ENCODE measurements at places on chromosomes 13 and 19.

DNA sequence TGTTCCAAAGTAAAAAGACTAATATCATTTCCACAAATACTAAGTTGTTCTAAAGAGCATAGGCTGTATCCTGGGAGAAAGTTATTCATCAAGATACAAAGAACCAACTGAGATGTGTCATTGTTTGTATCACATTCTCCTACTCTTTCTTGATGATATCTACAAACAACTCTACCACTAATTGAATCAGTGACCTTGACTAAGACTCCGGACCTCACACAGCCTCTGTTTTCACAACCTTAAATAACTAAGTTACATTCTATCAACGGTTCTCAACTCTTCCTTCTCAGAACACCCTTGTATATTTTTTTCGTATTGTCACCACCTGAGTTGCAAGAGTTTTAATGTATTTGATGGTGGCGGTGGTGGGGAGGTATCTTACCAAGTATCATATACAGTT lies 12.6 kb downstream of the IRS2 start:
- no peak for DNase-seq

- DNase-seq, result no peak
Measured at GRCh38 chr19:4449022-4449638, 8.5 kb downstream of the UBXN6 start.

DNA sequence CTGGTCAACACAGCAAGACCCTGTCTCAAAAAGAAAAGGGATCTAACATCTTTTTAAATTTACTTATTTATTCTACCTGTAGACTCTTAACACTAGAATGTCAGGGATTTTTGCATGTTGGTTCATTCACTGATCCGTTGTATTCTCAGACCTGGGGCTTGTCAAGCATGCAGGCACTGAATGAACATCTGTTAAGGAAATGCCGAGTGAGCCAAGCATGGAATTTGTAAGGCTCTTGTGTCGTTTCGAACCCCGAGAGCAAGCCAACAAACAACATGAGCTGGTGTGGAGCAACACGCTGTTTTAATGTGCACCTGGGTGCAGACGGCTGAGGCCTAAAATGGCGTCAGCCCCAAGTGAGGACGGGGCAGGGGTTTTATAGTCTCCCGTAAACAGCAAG lies 10.0 kb upstream of the OR1M1 start:
- DNase-seq, result no peak

- DNase-seq, result no peak
Measured at GRCh38 chr19:10338940-10339339, 484 bp downstream of the ICAM3 start.

DNA sequence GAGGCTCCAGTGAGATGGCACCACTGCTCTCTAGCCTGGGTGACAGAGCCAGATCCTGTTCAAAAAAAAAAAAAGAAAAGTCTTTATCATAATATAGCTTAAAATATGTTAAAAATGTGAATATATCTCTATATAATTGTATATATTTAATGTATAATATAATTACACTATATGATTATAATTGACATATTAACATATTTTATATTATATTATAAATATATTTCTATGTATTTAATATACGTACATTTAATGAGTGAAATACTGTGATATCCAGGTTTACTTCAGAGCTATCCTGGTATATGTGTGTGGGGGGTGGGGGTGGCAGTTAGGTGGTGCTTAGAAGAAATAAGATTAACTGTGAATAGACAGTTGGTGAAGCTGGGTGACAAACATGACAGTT lies 35.6 kb upstream of the SPRY2 start:
- DNase-seq, result no peak

- peak; percentile 61 for DNase-seq
Measured at GRCh38 chr13:64723724-64724123, 2506.4 kb downstream of the PCDH9 start.

GRCh38 chr13:111554539-111555267 lies 234.3 kb downstream of the TEX29 start:
- no peak for DNase-seq

DNA sequence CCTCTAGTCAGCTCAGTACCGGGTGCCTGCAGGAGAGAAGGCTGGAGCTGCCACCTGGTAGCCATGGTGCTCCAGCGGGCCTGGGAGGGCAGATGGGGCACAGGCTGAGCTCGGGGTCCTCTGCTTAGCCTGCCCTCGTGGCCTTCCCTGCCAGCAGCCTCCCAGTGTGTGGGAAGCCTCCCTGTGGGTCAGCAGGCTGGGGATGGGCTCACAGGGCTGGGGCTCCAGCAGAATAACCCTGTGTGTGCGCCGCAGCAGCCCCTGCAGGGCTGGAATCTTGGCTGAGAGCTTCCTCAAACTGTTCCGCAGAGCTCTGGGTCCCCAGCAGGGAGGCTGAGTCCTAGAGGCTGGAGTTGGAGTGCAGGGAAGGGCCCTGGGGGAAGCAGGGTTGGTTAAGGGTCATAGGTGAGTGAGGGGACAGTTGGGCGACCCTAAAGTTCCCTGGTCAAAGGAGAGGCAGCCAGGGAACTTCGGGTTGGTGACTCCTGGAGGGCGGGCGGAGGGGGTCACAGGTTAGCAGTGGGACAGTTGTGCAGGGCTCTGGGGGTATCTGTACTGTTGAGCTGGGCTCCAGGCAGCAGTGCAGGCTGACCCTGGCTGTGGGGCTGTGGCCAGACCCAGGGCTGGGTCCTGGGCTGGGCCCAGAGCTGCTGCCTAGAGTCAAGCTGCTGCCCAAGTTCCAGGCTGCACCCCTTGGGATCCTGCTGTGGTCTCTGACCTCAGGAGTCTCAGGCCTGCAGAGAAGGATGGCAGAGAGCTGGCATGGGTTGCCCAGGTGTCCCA lies 14.0 kb downstream of the ARHGAP33 start:
- DNase-seq, result no peak

GRCh38 chr13:75364131-75364713 lies 117.7 kb downstream of the TBC1D4 start:
- no peak for DNase-seq

- DNase-seq, result peak; percentile 91
Measured at GRCh38 chr13:19845758-19846157, 17.7 kb downstream of the ZMYM5 start.

GRCh38 chr13:50448535-50448998 lies 394.9 kb downstream of the DLEU7 start:
- DNase-seq, result no peak

GRCh38 chr13:97977982-97978381 lies 24.5 kb downstream of the IPO5 start:
- no peak for DNase-seq

DNA sequence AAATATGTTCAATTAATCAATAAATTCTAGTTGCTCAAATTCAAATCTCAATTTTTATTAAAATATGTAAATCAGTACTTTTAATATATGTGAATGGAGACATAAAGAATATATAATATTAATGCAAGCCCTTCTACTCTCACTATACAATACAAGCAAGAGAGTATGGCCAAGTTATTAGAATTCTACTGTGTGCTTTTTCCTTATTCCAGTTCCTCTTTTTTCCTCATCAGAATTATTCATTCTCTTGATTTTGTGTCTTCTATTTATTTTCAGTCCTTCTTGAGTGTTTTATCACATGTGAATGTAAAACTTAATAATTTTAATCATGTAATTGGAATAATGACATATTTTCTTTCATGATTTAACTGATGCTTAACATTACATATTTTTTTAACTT lies 276.8 kb downstream of the PCDH20 start:
- DNase-seq, result no peak

GRCh38 chr19:1566392-1567115 lies 1.6 kb downstream of the MEX3D start:
- DNase-seq, result peak; percentile 9

DNA sequence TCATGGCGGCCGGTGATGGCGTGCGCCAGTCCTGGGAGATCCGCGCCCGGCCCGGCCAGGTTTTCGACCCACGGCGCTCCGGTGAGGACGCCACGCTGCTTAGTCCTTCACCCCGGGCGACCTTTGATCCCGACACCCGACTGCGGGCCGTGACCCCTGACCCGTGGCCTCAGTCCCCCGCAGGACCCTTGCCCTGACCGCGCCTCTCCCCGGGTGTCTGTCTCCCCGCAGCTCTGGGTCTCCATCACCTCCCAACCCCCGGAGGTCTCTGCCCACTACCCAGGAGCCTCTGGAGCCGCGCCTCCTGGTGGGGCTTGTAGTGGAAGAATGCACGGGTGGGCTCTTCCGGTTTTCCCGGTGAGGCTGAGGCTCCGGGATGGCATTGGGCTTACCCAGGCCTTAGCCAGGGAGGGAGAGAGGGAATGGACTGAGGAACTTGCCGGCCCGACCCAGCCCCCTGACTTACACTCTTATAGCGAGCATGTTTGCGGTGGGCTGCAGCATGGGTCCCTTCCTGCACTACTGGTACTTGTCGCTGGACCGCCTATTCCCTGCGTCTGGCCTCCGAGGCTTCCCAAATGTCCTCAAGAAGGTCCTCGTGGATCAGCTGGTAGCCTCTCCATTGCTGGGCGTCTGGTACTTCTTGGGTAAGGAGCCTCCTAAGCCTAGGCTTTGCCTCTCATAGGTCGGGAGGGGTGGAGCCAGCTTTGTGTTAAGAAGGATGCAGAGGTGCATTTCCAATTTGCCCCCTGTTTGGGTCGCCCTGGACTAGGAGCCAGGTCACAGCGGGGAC lies 566 bp downstream of the MPV17L2 start:
- no peak for DNase-seq

GRCh38 chr13:29957320-29957719 lies 106.9 kb upstream of the UBL3 start:
- DNase-seq, result no peak

DNA sequence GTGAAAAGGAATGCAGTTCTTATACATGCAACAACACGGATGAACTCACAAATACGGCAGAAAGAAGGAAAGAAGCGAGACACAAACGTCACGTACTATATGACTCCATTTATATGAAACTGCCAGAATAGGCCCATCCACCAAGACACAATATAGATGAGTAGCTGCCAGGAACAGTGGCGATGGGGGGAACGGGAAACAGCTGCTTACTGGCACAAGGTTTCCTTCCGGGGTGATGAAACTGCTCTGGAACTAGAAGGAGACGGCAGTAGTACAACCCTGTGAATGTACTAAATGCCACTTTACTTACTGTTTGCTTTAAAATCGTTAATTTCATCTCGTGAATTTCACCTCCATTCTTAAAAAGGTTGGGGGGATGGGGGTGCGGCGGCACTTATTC lies 28.9 kb downstream of the MLLT1 start:
- DNase-seq, result no peak

DNA sequence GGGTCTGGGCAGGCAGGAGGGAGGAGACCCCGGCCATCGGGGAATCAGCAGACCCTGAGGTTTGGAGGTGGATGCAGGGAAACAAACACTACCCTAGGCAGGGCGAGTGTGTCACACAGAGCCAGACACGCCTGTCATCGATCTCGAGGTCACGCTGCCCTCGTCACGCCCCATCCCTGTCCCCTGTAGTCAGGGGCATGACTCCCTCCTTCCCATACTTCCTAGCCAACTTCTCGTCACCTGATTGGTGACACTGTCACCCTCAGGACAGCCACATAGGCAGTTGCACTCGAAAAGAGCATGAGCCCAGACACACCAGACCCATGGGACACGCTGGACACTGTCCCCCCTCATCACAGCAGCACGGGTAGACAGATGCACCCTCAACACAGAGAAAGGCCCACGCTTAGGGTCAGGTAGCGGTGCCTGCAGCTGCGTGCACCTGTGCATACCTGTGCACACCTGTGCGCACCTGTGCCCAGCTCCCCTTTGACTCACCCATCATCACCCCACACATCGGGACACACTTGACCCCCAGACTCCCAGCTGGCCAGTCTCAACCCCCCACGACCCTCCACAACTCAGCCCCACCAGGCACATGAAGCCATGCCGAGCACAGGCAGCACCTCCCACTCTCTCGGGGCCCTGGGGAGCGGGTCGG lies 11.9 kb downstream of the CILP2 start:
- no peak for DNase-seq

DNA sequence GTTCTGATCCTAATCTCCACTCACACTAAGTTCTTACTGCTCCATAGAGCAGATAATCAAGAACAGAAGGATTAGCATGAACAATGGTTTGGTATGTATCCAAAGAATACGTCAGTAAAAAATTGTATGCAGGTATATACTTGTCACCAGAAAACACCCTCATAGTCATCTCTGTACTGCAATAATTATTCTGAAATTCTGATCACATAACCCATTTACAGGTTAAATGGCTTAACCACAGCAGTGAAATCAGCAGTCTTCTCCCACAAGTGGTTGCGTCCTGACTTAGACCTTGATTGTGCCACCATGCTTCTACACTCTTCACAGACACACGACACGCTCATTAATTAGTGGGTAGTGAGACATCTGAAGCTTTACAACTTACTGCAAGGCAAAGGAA lies 50.9 kb downstream of the LNX2 start:
- no peak for DNase-seq

DNA sequence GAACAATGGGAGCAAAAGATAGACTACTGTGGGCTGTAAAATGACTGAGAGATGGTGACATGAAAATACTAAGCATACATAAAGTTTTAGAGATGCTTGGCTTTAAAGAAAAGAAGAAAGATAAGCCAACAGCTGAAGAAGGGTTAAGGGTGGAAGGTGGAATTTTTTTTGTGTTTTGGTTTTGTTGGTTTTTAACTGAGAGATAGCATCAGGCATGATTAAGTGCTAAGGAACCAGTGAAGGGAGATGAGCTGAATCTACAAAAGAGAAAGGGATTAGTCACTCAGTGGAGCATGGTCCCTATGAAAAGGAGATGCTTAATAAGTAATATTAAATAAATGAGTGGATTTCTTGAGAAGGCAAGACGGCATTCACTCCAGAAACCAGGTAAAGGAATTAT lies 12.5 kb upstream of the TBC1D4 start:
- no peak for DNase-seq

DNA sequence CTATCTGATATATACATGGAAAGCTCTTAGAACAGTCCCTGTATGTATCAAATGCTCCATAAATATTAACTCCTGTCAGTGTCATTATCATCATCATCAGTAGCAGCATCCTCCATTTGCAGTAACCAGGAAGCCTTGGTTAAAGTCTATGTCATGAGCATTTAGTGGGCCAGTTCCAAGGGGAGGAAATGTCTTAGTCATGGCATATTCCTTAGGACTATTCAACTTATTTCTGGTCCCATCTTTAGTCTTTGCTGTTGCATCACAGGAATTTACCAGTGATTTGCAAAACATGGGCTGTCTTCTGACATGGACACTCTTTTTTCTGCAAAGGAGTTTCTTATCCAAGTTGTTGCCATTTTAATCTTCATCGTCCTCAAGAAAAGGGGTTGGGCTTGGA lies 98.4 kb downstream of the WDFY2 start:
- no peak for DNase-seq

- DNase-seq, result no peak
Measured at GRCh38 chr19:934197-934840, 8.5 kb downstream of the ARID3A start.

GRCh38 chr19:15337202-15337601 lies 4.9 kb upstream of the BRD4 start:
- no peak for DNase-seq

- no peak for DNase-seq
Measured at GRCh38 chr13:84405286-84405685, 523.0 kb upstream of the SLITRK1 start.

GRCh38 chr19:46976845-46977320 lies 42.8 kb upstream of the NPAS1 start:
- no peak for DNase-seq

- no peak for DNase-seq
Measured at GRCh38 chr19:39768334-39768733, 10.3 kb upstream of the LEUTX start.

- DNase-seq, result no peak
Measured at GRCh38 chr13:44351505-44351854, 22.1 kb upstream of the SERP2 start.
